ENCODE measurements at places on chromosomes 4 and X.

GRCh38 chr4:128823025-128823661, 13.6 kb downstream of the JADE1 start:
- DNase-seq, result no peak

DNA sequence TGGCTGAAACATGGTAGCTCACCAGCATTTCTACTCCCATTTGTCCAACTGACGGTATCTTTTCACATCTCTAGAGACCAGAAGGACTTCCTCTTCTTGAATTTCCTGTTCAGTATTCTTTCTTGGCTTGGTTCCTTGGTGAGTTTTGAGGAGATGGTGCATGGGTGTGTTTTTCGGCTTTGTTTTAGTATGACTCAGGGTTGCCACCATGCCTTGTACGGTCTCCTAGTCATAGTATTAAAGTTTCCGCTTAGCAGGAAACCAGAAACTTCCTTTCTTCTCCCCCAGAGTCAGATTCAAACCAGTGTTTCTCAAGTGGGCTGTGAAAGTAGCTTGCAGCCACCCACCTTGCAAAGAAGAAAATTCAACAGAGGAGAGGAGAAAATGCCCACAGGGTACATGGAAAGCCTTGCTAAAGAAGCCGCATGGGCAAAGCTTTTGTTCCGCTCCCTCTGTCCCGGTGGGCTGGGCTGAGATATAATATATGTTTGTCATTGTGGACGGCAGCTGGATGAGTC, 5.7 kb downstream of the CD99 start:
- peak; percentile 97 for DNase-seq

GRCh38 chr4:123230061-123230460, 166.5 kb upstream of the SPRY1 start:
- peak; percentile 5 for DNase-seq

GRCh38 chrX:98067611-98068010, 1183.9 kb downstream of the RPA4 start:
- DNase-seq, result no peak

DNA sequence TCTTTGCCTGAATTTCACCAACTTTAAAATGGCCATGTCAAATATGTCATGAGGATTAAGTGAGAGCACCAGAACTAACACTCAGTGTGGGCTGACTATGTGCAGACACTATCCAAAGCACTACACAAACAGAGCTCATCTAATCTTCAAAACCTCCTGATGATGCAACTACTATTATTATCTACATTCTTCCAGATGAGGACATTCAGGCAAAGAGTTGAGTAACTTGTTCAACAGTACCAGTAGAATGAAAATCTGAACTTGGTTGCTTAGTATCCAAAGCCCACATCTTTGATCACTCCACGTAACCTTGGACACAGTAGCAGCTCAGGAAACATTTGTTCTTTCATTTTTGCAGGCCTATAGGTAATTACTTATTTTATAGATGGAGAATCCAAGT, 90.1 kb downstream of the ATP8A1 start:
- no peak for DNase-seq

DNA sequence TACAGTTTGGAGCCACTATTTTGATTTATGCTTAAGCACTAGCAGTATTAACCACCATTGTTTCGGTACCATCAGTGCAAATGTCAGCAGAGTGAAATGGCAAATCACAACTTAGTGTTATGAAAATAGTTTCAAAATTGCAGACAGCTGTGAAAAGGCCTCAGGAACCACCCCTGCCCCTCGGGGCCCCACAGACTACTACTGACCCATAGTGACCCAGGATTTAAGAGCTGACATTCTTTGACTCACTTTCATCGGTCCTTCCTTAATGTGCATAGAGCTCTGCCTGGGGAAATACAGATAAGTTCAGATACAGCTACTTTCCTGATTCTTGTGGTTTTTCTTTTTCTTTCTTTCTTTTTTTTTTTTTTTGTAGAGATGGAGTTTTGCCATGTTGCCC, 3.3 kb upstream of the BBS7 start:
- no peak for DNase-seq

DNA sequence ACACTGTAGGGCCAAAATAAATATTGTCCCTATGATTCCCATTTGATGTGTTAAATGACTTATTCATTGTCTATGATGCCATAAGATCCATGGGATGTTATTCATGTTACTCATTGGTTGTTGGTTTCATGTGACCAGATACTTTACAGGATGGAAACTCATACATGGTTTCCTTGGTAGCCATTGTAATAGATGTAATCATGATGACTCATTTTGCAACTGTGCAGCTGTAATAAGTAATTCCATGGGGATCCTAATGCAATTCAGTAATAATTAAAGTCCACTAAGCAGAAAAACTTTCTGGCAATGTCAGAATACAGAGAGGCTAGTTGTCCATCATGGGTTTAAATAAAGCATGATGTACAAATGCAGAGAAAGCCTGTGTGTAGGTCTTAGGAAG, 389.7 kb upstream of the NR3C2 start:
- no peak for DNase-seq

- DNase-seq, result no peak
Observed at GRCh38 chrX:13046141-13046855, 1.9 kb upstream of the FAM9C start.

DNA sequence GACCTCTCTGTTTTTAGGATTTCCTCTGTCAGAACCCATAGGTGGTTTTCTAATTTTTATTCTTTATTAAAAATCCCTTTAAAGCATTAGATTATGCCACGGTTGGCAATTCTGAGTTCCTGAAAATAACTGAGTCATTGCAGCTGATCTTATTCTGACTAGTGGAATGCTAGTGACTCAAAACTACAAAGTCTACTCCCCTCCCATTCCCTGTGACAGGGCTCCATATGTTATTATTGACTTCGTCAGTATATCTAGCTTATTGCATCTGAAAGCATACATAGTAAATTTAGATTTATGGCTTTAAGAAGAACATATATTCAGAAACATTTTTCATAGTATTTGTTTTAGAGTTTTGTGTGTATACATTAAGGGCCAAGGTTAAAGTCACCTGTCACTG, 38.5 kb downstream of the HERC3 start:
- no peak for DNase-seq

- no peak for DNase-seq
Observed at GRCh38 chr4:138110815-138111214, 131.3 kb downstream of the SLC7A11 start.

- no peak for DNase-seq
Observed at GRCh38 chr4:97867557-97868091, 275.7 kb downstream of the STPG2 start.

DNA sequence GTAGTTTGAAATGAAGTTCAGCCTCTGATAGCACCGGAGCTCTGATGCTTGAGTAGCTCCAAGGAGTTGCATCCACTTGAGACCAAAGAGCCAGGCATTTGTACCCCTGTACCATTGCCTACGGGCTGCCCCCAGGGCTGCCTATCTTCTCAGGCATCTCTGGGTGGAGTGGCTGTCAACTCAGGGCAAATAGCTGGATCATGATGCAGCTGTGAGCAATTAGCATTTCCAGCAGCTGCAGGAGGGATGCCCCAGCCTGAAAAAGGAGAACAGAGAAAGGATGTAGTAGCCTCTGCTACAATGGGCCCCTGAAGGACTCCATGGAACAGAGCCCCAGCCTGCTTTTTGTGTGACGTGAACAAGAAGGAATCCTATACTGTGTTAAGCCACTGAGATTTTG, 492.6 kb downstream of the BCOR start:
- DNase-seq, result no peak

- no peak for DNase-seq
Observed at GRCh38 chr4:69818060-69818639, 41.8 kb downstream of the SULT1E1 start.

- DNase-seq, result no peak
Observed at GRCh38 chr4:13032936-13033335, 451.2 kb downstream of the RAB28 start.

- DNase-seq, result peak; percentile 66
Observed at GRCh38 chr4:76459291-76459723, 24.3 kb downstream of the SHROOM3 start.

- no peak for DNase-seq
Observed at GRCh38 chr4:185341377-185341776, 54.3 kb downstream of the LRP2BP start.

DNA sequence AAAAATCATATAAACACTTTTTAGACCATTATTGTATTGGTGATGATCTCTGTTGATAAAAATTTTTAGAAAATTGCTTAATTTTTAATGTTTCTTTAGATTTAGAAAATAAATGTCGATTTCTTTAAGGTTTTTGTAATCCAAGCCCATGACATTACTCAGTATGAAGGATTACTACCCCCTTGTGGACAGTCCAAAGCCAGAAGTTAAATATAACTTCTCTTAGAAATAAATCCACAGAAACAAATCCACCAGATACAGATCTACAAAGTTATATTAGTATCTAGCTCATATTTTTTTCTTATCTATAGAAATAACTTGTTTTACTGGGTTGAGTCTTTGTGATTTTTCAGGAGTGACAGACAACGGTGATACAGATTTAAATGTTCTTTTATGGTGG, 18.9 kb downstream of the TIFA start:
- DNase-seq, result no peak

DNA sequence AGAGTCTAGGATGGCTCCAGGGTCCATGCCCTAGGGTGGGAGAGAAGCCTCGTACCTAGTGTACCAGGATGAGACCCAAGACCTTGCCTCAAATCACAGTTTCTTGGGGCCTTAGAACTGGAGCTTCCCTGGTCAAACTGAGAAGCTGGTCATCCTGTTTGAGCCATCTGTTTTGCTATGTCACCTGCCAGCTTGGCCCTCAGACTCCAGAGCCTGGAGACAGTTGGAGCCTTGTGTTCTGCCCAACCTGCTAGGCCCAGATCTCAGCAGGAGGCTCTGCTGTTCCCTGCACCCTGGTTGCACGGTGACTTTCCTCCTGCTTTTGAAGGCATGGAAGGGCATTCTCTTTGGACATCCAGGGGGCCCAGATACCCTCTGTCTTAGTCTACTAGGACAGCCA, 206.3 kb upstream of the ATP6AP2 start:
- no peak for DNase-seq

GRCh38 chr4:166657261-166657660, 577.0 kb downstream of the SPOCK3 start:
- no peak for DNase-seq

DNA sequence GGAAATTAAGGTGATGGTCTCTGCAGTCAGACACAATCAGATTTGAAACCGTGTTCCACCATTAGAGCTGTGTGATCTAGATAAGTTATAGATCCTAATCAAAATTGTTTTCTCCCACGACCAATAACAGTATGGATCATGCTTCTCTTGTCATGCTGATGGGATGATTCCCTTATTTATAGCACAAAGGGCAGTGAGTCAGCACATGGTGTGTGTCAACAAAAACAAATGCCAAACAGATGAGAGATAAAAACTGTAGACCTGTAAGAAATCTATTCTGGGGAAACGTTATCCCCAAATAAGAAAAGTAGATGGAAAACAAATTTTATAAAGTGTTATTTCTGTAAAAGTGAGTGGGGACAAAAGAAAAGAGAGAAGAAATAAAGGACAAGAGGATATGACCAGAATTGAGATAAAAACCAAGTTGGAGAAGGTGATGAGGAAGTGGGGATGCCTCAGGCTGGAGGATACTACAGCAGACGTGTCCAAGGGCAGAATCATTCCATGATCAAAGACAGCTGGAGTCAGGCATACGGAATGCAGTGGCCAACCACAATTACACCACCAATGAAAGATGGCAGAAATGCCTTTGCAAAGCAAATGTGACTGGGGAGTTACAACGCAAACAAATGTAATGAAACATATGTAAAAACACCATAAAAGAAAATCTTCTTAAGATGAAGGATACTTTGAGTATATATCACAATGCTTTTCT, 377.8 kb upstream of the PRKX start:
- DNase-seq, result no peak

- no peak for DNase-seq
Observed at GRCh38 chr4:24044610-24045589, 155.1 kb upstream of the PPARGC1A start.

DNA sequence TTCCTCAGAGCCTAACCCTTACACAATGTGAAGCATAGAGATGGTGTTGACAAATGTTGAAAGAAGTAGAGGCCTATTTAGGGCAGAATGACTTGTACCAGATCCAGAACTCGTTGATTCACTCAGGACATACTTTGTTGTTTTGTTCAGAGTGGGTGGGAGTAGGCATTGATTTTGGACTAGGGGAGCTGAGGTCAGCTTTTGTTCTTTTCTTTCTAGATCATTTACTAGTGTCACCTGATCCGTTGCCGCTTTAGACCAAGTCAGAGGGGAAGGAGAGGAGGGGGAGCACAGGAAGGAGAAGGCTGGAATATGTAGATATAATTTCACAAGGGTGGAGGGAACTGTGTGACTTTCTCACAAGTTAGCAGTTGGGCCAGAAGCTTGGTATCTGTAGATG, 282.4 kb upstream of the GPC4 start:
- no peak for DNase-seq

DNA sequence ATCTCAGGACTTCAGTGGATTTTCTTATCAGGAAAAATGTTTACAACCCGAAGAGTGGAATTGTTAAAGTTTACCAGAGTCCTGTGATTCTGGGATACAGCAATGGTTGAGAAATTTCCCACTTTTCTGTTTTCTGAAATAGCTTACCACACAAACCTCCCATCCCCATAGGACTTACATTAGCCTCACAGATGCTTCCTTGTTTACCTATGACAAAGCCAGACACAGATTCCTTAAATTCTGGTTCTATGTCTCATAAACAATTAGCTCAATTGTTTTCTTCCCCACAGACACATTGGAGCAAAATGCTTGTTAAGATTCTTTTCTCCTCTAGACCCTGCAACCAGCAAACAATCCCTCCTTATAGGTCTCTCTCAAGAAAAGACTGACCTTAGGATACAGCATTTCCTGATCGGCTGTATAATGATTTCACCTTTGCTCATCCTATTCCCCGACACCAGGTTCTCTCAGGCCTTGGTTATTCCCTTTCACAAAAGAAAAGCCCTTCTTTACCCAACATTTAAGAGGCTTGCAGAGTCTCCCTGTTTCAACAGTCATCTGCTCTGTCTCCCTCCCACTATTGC, 886.2 kb downstream of the ARAP2 start:
- peak; percentile 41 for DNase-seq

- DNase-seq, result no peak
Observed at GRCh38 chr4:141652161-141652778, 15.9 kb downstream of the IL15 start.

DNA sequence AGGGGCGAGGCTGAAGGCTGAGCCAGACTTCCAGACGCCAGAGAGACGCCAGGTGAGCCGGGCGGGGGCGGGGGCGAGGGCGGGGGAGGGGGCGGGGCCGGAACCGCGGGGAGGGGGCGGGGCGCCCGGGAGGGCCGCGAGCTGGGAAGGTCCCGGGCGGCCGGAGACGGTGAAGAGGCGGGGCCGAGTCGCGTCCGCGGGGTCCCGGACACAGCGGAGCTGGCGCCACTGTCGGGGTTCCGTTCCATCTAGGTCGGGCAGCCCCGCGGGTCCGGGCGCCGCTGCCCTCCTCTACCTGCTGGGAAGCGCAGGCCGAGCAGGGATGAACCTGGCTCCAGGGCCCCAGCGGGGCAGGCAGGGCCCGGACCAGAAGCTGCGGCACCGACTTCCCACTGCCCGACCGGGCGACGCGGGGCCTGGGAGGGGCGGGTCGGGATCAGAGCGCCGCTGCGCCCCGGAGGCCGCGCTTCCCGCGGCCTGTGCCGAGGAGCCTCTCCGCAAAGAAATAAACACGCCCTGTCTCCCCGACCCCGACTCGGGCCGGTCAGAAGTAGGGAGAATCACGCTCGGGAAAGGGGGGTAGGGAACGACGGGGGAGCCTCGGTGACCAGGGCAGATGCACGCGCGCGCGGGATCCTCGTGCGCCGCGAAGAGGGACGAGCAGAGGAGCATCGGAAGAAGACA, 10.6 kb downstream of the HMX1 start:
- no peak for DNase-seq

GRCh38 chr4:6938237-6938636, 28.6 kb downstream of the TBC1D14 start:
- DNase-seq, result no peak

GRCh38 chrX:74117962-74118902, 185.7 kb upstream of the ZCCHC13 start:
- DNase-seq, result peak; percentile 84

Data from PC-9 (cell line).